ENCODE measurements at places on chromosomes 2 and 18.

GRCh38 chr2:72828840-72829507, 3.1 kb upstream of the EXOC6B start:
- no peak for DNase-seq

DNA sequence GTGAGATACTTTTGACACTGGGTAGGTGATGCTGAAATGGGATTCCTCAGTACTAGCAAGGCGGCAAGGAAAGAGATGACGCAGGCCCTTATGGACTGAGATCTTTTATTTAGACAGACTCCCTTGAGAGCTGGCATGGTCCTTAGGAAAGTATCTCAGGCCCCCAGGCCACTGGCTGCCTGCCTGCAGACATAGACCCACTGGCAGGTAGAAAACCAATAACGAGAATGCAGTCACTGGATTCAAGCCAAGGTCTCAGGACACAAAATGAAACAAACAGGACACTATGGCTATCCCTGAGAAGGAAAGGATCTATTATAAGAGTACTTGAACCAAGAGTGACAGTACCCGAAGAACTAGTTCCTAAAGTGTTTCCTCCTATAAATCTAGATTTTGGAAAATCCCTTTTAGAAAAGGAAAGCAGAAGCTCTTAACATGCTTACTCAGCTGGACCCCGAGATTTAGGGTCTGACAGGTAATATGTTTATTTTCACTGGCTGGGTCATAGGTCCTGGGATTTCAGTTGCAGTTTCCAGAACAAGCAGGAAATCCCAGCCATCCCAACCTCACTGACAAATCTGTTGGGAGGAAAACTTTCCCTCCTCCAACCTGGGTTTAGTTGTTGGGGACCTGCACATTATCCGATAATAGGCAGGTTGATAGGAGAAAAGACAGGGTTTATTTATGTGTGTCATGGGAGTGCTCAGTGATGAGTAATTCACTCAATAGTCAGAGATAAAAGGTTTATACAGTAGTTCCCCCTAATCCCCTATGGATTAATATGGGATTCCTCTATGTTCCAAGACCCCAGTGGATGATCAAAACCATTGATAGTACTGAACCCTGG, 44.5 kb downstream of the COMMD1 start:
- no peak for DNase-seq

- no peak for DNase-seq
Measured at GRCh38 chr2:19476327-19476726, 117.9 kb upstream of the OSR1 start.

DNA sequence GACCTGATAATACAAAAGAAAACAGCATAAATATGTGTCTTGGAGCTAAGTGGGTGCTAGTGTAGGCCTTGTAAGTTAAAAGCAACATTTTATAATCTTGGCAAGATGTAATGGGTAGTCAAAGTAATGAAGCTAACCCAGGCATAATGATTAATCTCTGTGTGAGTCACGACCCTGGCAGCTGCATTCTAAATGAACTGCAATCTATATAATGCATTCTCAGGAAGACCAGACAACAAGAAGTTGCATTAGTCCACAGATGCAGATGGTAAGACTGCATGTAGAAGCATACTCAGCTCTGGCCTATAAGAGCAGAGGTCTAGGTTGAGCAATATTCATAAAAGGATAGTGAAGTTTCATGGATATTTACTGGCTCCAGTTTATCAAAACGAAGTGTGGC, 85.6 kb upstream of the ETAA1 start:
- no peak for DNase-seq

GRCh38 chr2:14303366-14304115, 329.0 kb upstream of the LRATD1 start:
- DNase-seq = no peak

- no peak for DNase-seq
Measured at GRCh38 chr2:148725564-148725963, 81.0 kb downstream of the EPC2 start.

DNA sequence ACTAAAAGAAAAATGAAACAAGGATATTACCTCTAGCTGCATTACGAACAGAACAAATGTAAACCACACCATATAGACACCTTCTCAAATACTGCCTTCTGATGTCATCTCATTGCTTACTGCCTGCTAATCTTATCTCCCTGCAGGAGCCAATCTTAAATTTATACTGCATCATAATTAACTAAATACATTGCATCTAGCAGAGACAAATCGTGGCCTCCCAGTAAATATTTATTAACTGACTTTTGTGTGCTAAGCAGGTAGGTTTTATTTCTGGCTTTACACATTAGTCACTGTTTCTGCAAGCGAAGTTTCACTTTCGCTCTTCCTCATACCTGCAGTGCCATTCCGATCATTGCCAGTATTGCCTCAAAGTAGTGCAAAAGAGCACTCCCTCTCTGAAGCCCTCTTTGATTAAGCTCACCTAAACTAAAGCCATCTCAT, 67.5 kb downstream of the SPATS2L start:
- DNase-seq = no peak

DNA sequence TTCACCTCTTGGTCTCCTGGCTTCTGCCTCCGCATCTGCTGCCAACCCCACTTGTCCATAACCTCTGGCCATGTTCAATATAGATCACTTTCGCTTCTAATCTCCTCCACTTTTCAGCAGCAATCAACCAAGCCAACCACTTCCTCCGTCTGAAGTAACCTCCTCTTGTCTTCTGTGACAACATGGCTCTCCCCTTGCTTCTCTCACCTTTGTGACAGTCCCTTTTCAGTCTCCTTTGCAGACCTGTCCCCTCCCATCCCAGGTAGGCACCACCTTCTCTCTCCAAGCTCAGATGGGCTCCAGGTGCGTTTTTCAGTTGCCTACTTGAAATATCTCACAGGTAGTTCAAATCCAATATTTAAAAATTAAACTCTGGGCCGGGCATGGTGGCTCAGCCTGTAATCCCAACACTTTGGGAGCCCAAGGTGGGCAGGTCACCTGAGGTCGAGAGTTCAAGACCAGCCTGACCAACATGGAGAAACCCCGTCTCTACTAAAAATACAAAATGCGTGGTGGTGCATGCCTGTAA, 4.7 kb upstream of the PSD4 start:
- DNase-seq = no peak

DNA sequence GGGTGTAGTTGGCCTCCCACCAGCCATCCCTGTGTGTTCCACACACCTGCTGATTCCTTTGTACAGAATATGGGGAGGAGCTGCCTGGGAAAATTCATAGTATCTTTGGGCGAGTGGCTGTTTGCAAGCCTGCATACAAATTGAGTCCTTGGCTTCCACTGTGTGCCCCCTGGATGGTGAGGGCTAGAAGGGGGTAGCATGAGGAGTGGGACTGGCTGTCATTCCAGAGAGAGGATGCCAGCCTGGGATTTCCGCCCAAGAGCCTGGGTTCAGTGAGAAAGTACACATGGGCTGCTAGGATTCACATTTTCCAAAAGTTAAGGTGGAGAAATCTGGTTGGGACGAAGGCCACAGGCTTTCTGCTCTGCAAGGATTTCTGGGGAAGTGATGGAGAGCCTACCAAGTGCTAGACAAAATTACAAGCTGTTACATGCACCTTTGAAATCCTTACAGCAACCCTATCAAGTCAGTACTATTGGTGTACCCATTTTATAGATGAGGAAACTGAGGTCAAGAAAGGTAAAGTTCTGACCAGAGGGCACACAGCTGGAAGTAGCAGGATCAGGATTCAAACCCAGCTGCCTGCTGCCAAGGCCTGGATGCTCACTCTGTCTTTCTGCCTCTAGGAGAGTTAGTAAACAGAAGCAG, 606 bp upstream of the TOGARAM2 start:
- no peak for DNase-seq

DNA sequence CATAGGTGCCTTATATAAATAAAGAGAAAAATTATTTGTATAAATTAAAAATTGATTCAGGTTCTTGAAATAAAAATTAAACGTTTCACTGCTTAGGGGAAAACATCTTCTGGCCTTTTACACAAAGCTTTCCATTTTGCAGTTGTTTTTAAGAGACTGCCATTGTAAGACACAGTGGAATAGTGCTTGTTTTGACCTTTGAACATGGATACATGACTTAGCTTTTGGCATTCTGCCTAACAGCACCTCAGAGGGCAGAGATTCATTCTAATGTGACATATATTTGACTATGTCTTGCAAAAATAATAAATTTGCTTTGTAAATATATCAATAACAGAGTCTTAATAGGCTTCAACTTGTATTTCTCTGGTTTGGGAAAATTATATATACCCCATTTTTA, 142.1 kb downstream of the SLC4A10 start:
- DNase-seq = no peak

- DNase-seq = no peak
Measured at GRCh38 chr2:73177645-73178255, 24.6 kb upstream of the NOTO start.

DNA sequence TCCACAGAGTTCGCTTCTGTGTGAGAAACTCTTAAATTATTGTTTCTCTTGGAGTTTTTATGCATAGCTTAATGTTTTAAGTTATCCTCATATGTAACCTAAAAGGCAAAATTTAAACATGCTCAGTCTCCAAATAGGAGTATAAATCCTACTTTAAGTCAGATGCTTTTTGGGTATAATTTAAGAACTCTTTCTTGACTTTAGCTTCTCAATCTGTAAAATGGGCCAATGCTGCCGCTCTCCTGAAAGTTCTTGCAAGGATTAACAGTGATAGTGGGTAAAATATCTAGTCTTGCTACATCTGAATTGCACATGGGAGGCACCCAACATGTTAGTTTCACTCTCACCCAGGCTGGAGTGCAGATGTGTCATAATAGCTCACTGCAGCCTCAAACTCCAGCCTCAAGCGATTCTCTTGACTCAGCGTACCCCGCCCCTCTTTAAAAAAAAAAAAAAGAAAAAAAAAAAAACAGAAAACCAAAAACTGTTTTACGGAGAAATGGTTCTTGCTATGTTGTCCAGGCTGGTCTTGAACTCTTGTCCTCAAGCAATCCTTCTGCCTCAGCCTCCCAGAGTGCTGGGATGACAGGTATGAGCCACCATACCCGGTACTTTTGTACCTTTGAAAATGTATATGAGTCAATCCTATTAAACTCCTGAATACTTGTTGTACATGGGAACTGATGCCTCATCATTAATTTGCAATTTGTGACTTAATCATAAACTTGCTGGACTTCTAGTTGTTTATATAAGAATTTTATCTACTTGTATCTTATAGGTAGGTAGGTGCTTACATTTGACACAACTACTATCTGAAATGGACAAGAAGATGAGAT, 1.8 kb downstream of the FBXO48 start:
- no peak for DNase-seq

Data from activated CD4-positive, alpha-beta T cell treated with anti-CD3 and anti-CD28 coated beads, Interleukin-2, amount 50 U/mL, for 24 hours (primary cell).